Stimulated activated CD4-positive, alpha-beta T cell treated with anti-CD3 and anti-CD28 coated beads, Interleukin-12 subunit alpha, Interleukin-12 subunit beta, amount 100 ng/mL, for 24 hours (primary cell): ENCODE measurements at places on chromosomes 11 and 22.

- DNase-seq: no peak
These were observed 221.0 kb downstream of the HIPK3 start for GRCh38 chr11:33478111-33478573.

DNA sequence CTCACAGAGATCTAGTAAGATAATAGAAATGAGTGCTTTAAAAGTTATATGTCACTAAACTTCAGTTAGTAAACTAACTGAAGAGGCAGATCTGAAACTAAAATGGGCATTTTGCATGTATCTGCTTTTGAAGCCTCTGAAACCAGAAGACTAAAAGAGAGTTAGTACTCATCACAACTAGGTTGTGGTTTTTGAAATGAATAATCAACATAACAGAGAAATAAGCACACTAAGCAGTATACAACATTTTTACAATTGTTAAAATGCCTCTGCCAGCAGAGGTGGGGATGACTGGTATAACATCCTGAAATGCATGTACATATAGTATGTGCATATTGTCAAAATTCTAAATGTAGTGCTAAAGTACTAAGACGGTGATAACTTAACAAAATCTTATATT is 564.5 kb downstream of the DLG2 start:
- no peak for DNase-seq

GRCh38 chr11:6646918-6647679 is 8.5 kb downstream of the DCHS1 start:
- no peak for DNase-seq

- DNase-seq: no peak
These were observed 108.8 kb upstream of the CD44 start for GRCh38 chr11:35029979-35030682.
